Right ventricle myocardium inferior (tissue), 1 donor: ENCODE measurements at places on chromosomes 11 and 22. TPM values are rescaled to one million over a fixed set of nuclear protein-coding genes. Genes with fewer than 3 reads are reported as not detected.

DNA sequence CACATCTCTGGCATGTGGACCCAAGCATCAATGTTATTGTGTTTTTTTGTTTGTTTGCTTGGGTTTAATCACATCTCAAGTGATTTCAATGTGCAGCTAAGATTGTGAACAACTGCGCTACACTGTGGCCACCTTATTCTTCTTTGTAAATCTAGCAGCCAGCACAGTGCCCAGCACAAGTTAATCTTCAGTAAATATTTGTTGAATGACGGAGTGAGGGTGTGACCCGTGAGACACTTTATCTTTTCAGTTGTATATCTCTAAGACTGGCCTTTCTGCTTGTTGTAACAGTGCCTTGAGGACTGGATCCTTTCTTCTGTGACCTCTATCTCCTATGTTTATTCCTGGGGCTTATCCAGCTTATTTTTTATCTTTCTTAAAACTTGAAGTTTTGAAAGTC, 21.4 kb upstream of the AMOTL1 start:
- DNase-seq = no peak

- DNase-seq = no peak
Observed at GRCh38 chr22:28179392-28179791, 260.3 kb upstream of the PITPNB start.

The IZUMO1R gene
- not detected for total RNA-seq

The CASP5 gene
- not detected for total RNA-seq

DNA sequence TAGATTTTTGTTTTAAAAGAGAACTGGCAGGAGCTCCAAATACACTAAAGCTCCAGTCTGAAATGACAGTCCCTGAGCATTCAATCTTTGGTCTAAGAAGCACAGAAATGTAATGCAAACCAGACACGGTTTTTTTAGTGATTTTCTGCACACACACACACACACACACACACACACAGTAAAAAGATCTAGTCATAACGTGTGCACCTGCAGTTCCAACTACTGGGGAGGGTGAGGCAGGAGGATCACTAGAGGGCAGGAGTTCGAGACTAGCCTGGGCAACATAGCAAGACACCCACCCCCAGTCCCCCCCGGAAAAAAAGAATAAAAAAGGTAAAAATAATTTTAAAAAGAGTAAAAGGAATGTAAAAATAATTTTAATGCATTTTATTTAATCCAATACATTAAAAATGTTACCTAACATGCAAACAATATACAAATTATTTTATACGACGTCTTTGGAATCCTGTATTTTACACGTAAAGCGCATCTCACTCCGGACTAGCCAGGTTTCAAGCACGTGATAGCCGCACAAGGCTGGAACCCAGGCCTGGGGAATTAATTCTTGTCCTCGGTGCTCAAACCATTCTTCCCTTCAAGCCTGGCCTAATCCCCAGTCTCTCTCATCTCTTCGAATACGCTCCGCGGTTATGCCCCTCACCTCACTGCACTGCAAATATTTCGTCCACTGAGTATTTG, 762 bp upstream of the TBC1D22A start:
- DNase-seq = no peak

GRCh38 chr22:32862083-32862482, 60.6 kb downstream of the TIMP3 start:
- no peak for DNase-seq

DNA sequence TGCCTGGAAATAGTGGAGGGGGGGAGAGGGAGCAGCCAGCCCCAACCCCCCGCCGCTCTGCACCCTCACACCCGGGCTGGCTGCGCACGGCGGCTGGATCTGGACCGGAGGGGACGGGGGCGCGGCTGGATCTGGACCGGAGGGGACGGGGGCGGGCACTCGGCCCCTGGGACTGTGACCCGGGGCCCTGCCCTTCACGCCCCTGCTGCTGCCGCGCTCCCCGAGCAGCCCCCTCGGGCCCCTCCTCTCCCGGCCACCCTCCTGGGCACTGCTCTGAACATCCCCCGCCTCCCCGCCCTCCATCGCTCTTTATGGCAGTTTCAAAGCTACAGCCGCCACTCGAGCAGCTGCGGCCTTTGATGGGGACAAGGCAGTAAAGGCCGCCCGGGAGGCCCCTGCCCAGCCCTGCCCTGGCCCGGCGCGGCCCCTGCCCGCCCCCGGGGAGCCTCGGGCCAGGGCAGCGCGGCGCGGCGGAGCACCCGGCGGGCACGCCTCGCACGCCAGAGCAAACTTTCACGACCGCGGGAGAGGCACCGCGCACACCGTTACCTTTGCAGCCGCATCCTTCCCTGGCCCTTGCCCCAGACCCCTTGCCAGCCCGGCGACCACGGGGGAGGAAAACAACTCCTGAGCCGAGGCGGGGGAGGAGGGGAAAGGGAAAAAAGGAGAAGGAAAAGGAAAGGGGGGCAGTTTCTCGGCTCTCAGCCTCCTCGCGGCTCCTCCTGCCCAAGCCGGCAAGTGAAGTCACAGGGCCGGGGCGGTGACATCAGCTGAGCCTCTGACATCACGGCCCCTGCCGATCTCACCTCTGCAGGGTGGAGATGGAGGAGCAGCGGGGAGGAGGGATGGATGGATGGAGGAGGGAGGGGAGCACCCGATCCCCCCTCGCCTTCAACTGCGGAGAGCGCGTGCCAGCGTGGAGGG, 13.1 kb upstream of the TCF20 start:
- DNase-seq = peak; percentile 56
